RWPE1 (cell line): ENCODE measurements at places on chromosomes 6 and 20.

- no peak for DNase-seq
These were observed 18.0 kb upstream of the MYL9 start for GRCh38 chr20:36523341-36523740.

GRCh38 chr6:98824902-98825599 is 9.3 kb upstream of the POU3F2 start:
- no peak for DNase-seq

DNA sequence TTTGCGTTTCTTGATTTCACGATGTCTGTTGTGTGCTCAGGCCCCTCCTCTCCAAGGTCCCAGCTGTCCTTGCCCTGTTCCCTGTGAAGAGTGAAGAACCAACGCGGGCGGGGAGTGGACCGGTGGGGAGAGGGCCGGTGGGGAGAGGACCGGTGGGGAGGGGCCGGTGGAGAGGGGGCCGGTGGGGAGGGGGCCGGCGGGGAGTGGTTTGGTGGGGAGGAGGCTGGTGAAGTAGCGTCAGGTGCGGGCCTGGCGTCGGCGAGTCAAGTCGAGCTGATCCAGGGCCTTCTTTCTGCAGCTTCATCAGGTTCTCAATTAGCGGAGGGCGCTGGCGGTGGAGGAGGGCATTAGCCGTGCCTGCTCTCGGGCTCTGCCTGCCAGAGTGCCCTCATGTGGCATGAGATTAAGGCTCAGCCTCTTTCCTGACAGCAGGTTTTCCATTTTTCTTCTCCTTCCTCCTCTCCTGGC is 21.2 kb upstream of the BHLHE23 start:
- DNase-seq: peak; percentile 62

DNA sequence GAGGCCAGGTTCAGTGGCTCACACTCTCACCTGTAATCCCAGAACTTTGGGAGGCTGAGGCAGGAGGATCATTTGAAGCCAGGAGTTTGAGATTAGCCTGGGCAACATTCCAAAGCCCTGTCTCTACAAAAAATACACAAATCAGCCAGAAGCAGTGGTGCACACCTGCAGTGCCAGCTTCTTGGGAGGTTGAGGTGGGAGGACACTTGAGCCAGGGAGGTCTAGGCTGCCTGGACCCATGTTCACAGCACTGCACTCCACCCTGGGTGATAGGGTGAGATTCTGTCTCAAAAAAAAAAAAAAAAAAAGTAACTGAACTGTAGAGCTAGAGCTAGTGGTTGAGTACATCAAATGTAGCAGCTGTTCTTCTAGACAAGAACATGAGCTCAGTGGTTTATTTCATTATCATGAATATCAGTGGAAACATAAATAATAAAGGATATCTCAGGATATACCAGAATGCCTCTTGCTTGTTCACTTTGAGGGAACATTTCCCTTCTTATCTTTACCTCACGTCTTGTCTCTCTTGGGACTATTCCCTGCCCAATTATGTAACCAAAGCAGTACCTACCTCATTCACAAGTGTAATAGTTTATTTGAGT is 17.6 kb downstream of the NANP start:
- no peak for DNase-seq

DNA sequence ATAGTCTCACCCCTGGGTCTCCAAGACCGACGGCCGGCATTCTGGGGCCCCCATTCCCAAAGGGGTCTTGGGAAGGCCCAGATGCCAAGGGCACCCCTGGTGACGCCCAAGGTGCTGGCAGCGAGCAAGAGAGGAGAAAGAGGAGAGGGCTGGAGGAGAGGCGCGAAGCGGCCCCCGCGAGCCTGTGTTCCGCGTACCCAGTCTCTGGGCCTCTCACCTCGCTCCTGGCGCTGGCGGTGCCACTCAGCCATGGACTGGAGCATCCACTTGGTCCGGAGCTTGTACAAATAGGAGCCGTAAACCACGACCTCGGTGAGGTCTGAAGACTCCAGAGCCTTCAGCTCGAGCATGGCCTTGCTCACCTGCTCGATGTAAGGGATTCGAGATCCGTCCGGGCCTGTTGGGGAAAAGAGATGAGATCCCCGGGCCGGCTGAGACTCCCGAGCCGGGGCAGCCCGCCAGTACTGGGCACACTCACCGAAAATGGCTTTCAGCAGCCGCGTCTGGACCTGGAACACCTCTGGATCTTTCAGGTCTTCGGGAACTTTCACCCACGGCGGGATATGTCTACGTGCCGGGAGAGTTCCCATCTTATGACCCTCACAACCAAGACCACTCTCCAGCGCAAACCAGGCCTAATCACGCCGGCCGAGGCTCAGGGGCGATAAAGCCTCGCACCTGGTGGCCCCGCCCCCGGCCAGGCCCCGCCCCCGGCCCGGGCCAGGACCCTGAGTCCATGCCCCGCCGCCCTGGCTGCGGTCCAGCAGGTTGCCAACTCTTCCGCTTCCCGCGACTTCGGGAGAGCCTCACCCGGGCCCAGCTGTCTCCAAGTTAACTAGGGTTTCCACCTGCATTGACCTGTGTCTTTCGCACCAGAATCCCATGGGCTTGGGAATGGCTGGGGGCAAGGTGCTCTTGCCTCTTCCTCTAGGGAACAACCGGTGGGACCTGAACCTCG is at the start of gene DPPA5:
Gene DPPA5, minus strand, starts transcription at position 641 of the 958 bp plus-strand sequence. Its CDS starts 51 bp downstream, at position 590.
- DNase-seq: no peak

DNA sequence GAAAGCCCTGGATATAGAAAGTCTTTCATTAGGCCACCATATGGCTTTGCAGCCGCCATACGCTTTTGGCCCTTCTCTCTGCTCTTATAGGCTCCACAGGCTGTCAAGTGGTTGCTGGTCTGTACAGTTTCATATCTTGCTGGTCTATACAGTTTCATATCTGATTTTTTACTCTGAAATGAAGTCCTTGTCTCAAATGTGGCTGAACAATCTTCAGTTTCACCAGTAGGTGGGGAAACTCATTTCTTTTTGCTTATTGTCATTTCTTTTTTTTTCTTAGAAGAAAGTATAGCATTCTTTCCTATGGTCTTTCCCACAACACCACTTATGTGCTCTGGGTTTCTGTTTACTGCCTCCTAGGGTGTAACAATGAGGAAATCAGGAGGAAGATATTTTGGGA is 771.4 kb upstream of the MMS22L start:
- DNase-seq: no peak
